ENCODE measurements at places on chromosomes 4 and X.

DNA sequence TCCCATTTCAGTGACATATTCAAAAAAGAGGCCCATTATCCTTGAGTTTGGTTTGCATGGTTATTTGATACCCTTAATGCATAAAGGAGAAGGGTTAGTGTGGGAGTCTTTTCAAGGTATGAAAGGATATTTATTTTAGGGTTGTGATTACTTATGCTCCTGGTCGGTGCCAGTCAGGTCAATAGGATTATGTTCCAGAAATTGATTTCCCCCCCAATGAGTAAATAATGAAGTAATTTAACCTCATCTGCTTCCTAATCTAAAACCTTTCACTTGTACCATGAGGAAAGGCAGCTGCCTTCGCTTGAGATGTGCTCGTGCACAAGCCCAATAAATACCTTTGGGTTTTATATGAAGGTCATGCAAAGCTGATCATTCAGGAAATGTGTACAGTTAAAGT lies 55.0 kb upstream of the NR0B1 start:
- DNase-seq: no peak

GRCh38 chr4:68272380-68272779 lies 26.9 kb upstream of the TMPRSS11B start:
- no peak for DNase-seq

DNA sequence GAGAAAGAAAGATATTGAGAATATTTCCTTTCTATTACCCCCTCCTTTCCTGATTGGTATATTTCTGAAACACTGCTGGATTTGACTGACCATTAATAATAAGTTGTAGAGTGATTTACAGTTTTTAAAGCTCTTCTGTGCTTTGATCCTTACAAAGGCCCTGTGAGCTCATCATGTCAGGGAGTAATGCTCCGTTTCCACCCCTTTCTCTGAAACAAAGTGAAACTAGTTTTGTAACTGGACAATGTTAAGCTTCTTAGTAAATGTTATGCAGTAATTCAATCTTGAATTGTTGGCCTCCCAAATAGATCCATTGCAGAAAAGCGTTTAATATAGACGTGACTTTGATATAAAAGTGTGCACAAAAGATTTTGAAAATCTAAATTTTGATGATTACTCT lies 190.1 kb upstream of the GNPDA2 start:
- DNase-seq: no peak

- peak; percentile 15 for DNase-seq
Observed at GRCh38 chr4:127732623-127733328, 2.6 kb downstream of the SLC25A31 start.

DNA sequence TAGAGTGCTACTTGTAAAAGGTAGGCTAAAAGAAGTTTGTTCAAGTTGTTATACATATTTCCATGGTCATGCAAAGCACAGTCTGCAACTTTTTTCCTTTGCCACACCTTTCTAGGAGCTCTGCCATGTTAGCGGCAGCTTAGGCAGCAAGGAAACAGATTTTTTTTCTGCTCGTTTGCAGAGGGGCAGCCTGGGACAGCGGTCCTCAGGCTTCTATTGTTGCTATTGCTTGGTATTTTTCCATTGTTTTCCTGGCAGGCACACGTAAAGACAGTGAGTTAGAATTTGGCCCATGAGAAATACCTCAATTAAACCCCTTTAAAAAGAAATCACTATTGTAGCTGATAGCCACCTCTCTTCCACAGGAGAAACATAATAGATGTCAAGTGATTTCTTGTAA lies 391.4 kb downstream of the SH2D1A start:
- no peak for DNase-seq

- no peak for DNase-seq
Observed at GRCh38 chr4:66927937-66928336, 617.4 kb downstream of the CENPC start.

DNA sequence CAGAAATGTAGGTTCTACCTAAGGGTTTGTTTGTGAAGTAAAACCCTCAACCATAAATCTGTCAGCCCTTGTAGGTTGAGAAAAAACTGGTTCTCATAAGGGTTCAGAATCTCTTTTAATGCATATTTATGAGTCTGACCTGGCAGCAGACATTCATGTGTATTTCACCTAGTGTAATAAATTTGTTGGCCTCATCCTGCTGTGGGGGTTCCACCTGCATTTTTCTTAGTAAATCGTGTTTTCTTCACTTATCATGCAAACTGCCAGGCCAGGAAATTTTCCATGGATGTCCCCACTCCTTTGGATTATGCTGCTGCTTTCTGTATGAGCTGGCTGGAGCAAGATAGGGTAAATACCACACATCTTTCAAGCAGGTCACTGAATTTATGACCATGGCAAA lies 42.4 kb downstream of the KLHL13 start:
- no peak for DNase-seq

GRCh38 chrX:146241902-146242301 lies 424.3 kb downstream of the SLITRK2 start:
- DNase-seq: no peak

- DNase-seq: no peak
Observed at GRCh38 chr4:93066749-93067148, 761.8 kb upstream of the ATOH1 start.
